ENCODE measurements at places on chromosomes 3 and 15.
A peak's percentile ranks its signal among the peaks of the same experiment; 100 is the strongest.

DNA sequence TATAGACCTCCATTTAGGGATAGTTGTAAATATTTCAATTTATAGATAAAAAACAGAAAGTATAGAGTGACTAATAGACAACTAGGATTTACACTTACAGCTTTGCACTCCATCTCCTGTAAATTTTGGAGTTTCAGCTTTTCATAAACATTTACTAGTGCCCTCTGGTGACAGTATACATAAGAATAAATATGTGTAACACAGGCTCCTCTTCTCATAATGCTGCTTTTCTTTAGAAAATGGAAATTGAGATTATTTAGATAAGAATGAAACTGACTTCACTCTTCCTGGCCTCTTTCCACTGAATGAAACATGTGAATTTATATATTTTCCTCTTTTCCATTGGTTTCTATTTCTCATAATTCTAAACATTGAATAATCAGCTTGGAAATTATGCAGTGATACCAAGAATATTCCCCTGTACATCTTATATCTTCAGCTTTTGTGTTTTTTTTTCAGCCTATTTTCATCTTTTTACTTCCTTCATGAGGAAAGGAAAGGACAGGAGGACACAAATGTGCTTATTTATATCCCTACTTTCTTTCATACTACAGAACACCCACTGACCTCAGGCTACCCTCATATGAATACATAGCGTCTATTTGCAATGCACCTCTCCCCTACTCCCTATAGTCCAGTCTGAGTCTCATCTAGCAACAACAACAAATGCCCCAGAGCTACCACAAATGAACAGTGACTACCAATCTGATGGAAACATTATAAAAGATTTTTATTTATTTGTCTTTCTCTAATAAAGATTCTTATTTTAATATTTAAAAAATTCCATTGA, 103.1 kb upstream of the CCDC39 start:
- no peak for DNase-seq

DNA sequence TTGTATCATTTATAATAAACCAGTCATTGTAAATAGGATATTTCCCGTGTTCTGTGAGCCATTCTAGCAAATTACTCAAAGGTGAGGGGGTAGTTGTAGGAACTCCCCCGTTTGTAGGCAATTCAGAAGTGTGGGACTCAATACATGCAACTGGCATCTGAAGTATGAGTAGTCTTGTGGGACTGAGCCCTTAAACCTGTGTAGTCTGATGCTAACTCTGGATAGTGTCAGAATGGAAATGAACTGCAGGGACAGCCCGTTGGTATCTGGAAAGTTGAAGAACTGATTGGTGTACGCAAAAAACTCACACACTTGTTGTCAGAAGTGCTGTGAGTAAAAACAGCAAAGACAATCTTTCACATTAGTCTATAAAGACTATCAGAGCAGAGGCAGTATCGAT, 32.6 kb downstream of the HERC1 start:
- no peak for DNase-seq

- DNase-seq: no peak
These were observed 3.9 kb downstream of the NFKBIZ start for GRCh38 chr3:101852983-101853840.

- no peak for DNase-seq
These were observed 91.8 kb downstream of the ATP10A start for GRCh38 chr15:25771338-25771706.

GRCh38 chr3:17640466-17640865, 102.0 kb downstream of the TBC1D5 start:
- DNase-seq: no peak

DNA sequence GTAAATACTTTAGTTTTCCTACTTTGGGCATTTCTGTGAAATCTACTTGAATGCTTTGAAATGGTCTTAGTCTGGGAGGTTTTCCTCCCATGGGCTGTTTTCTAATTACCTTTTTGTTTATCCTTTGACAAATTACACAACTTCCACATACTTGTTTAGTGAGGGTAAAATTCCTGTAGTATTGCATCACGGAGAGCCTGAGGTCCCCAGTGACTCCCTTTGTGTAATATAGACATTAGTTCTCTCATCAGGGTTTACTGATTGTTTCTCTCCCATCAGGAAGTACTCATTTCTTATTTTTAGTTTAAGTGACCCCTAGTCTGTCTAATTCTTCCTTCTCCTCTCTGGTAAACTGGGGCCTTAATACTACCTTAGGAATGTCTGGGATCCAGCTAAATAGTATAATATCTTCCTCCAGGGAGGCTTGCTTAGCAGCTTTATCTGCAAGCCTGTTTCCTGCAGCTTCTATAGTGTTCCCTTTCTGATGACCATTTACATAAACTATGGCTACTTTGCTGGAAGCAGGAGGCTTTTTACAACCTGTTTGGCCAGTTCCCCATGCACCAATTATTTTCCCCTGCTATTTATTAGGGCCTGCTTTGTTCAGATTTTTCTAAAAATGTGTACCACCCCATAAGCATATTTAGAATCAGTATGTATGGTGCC, 87.2 kb upstream of the XCR1 start:
- DNase-seq: no peak

DNA sequence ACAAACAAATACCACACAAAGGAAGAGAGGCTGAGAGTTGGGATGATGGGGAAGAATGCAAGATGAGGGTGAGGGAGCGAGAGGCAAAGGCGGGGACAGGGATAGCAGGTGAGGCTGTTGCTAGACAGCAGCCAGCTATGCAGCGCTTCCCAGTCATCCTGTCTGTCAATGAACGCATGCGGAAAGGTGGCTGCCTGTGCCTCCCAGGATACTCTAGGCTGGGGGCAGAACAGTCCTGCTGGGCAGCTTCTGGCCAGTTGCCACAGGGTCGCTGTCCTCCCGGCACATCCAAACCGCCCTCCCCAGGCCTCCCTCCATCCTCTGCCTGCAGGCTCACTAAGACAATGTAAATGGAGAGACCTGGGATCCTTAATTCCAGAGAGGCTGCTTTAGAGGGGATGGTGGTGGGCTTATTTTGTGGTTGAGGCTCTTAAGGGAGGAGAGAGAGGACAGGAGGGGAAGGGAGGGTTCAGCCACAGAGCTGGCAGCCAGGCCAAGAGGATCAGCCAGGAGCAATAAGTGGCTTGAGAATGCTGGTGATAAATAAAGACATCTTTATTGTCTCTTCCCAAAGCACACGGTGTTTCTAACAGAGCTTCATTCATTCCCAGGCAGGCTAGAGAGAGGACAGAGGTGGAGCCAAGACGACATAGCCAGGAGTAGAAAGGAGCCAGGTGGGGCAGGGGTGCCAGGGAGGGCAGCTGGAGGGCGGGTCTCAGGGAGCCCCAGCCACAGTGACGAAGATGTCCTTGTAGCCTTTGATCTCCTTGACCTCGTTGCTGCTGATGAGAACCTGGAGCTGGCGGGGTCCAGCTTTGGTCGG, 9.2 kb upstream of the TGM5 start:
- DNase-seq: no peak

GRCh38 chr15:74821091-74821789, 5.2 kb upstream of the CPLX3 start:
- no peak for DNase-seq

DNA sequence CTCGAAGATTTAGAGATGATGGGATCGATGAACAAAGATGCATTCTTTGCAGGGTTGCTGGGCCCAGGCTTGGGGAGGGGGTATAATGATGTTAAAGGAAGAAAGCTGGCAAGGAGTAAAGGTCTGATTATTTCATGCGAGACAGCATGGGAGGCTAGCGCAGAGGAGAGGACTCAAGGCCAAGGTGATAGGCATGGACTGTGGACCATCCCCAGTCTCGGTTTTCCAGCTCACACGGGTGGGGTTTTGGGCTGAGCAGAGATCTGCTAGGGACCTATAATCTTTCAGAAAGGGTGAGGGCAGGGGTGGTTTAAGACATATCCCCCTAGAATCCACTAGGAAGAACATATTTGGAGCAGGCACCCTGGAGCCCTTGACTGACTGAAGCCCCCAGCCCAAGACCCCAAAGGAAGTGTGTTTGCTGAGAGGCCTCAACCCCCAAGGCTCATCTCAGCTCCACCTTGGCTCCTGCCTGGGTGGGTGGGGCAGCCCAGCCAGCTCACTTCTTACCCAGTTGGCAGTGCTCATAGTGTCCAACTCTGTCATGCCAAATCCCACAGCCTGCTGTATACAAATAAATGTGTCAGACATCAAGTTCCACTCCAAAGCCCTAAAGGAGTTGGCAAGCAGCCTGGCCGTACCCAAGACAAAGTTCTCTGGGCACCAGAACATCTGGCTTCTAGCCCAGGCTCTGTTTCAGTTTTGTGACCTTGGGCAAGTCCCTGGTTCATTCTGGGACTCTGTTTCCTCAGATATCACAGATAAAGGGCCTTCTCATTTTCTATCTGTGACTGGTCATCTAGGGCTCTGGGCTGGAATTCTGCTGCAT, 17.9 kb downstream of the ACSBG1 start:
- DNase-seq: peak; percentile 82

DNA sequence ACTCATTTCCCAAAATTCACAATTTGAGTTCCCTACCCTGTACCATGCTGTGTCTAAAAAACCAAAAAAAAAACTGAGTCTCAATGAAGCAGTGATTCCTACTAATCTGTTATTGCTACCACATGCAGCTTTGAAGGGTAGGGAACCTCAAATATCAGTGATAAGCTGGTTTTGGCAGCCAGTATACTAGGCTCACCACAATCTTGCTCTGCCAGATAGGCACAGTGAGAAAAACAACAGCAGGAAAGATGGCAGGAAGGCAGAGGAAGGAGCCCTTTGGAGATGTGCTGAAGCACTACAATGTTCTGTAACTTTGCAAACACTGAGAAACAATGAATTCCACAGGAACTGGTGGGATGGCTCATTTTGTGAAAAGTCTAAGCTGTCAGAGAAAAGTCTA, 96.9 kb upstream of the UBP1 start:
- no peak for DNase-seq

DNA sequence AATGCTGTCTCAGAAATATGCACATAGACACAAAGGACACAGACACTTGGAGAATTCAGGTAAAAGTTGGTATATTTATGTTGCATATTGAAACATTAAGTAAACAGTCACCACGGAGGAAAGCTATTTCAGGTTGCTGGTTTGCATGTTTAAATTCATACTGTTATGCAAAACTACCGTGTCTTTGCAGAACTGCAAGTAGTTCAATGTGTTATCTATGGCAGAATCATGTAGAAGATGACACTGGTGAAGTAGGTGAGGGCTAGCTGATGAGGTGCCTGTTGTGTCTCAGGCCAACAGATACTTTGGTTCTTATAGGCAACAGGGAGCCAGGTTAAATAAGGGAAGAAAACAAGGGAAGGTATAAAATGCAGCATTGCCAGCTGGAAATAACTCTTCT, 511.3 kb downstream of the DIPK2A start:
- DNase-seq: no peak

DNA sequence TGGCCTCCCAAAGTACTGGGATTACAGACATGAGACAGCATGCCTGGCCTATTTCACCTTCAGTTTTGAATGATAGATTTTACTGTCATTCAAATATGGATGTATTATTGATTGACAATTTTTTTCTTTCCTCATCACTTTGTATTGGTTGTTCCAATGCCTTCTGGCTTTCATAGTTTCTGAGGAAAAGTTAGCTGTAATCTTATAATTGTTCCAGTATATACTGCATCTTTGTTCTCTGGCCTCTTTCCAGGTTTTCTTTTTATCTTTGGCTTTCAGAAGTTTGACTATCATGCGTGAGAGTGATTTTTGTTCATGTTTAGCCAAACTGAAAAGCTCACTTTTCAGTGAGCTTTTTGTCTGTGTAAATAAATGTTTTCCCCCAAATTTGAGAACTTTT, 157.1 kb downstream of the RSRC1 start:
- no peak for DNase-seq

DNA sequence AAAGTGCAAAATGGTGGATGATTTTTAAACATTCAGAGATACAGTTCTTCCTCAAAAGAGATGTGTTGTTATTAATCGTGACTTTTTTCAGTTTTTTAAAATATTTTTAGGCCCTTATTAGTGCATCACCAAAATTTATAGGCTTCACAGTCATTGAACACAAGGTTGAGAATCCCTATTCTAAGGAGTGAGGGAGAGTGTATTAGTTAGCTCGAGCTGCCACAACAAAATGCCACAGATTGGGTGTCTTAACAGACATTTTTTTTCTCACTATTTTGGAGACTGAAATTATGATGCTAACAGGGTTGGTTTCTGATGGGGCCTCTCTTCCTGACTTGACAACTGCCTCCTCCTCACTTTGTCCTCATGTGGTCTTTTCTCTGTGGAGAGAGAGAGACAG, 145.9 kb upstream of the TPRG1 start:
- no peak for DNase-seq

DNA sequence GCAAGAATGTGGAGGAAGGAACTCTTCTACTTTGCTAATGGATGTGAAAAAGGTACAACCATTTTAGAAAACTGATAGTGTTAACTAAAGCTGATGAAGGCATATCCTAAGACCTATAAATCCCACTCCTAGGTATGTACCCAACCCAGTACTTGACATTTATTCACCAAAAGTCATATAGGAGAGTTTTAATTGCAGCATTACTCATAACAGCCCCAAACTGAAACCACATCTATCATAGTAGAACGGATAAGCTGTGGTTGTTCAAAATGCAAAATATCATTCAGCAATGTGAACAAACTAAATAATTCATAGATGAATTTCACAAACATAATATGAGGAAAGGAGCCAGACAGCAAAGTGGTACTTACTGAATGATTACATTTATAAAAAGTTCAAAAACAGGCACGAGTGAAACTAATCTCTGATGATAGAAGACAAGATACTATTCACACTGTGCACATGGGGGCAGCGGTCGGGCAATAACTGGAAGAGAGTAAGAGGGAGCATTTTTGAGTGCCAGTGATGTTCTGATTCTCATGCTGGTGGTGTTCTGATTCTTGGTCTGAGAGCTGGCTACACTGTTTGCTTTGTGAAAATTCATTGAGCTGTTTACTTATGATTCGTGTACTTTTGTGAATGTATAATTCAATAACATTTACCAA, 34.3 kb downstream of the GOLIM4 start:
- peak; percentile 41 for DNase-seq

DNA sequence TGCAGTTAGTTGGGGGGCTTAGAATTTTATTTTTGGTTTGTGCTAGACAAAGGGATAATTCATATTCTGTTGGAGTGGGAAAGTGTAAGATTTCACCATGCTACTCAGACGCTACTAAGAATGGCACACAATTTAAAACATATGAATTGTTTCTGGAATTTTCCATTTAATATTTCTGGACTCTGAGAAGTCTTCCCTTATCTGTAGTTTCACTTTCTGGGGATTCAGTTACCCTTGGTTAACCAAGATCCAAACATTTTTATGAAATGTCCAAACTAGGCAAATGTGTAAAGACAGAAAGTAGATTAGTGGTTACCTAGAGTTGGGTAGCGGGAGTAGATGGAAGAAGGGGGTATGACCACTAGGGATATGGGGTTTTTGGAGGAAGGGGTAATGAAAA, 53.1 kb downstream of the TCF12 start:
- no peak for DNase-seq

DNA sequence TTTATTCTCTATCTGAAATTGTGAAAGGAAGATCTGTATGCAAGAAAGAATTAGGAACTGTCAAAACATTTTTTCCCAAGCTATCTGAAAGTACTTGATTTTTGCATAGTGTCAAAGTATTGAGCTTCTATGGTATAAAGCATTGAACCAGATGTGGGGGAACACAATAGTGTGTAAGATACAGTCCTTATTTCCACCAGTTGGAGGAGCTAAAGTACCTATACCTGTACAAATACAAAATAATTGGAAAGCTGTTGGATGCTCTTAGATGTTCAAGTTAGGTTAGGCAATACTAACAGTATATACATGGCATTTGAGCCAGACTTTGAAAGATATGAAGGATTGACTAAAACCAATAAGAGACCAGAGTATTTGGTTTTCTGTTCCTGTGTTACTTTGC, 148.4 kb downstream of the B3GALNT1 start:
- no peak for DNase-seq

- peak; percentile 66 for DNase-seq
These were observed 48.1 kb downstream of the IQSEC1 start for GRCh38 chr3:13025090-13025489.

GRCh38 chr15:70072479-70072878, 25.2 kb downstream of the TLE3 start:
- no peak for DNase-seq

Data from pons (tissue), 1 donor.